CD8-positive, alpha-beta memory T cell (primary cell): ENCODE measurements at places on chromosomes 2 and 18. TPM values are rescaled to one million over a fixed set of nuclear protein-coding genes. Genes with fewer than 3 reads are reported as not detected.

- no peak for DNase-seq
- H3K4me1 ChIP-seq, result no peaks in the 10 kb centered on the region
- H3K27me3 ChIP-seq, result no peaks in the 10 kb centered on the region
- no peak overlapping the region for H3K4me3 ChIP-seq
Observed at GRCh38 chr2:77666251-77666980, 144.2 kb upstream of the LRRTM4 start.

DNA sequence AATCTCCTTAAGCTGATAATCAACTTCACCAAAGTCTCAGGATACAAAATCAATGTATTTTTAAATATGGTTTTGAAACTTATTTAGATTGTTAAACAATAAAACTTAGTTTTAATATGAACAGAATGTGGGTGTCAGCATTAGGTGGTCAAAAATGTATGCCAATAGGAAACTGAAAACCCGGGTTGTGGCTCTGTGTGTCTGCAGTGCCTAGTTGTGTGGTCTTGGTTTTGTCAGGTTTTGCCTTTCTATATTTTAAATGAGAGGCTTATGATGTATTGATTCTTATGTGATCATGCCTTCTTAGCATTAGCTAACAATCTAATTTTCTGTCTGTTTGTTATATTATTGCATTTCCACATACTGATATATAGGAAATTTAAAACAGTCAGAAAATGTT lies 227.8 kb downstream of the ZNF407 start:
- no peaks in the 10 kb centered on the region for H3K4me1 ChIP-seq
- no peak overlapping the region for H3K4me3 ChIP-seq
- no peak overlapping the region for H3K27ac ChIP-seq
- H3K27me3 ChIP-seq, result no peaks in the 10 kb centered on the region
- DNase-seq, result no peak
- no peaks in the 10 kb centered on the region for H3K36me3 ChIP-seq

GRCh38 chr2:182980115-182980514 lies 58.1 kb downstream of the NCKAP1 start:
- no peak overlapping the region for H3K27ac ChIP-seq
- no peaks in the 10 kb centered on the region for H3K36me3 ChIP-seq
- H3K27me3 ChIP-seq, result no peaks in the 10 kb centered on the region
- no peaks in the 10 kb centered on the region for H3K4me1 ChIP-seq
- DNase-seq, result peak; percentile 23

- no peaks in the 10 kb centered on the region for H3K27me3 ChIP-seq
- no peak overlapping the region for H3K27ac ChIP-seq
- no peak for DNase-seq
- H3K4me3 ChIP-seq, result no peak overlapping the region
- no peaks in the 10 kb centered on the region for H3K36me3 ChIP-seq
Observed at GRCh38 chr2:211941216-211941747, 597.3 kb downstream of the ERBB4 start.

DSG2 gene
- total RNA-seq, result 0.07 TPM

ATG4B gene
- 80.2 TPM for total RNA-seq

- no peaks in the 10 kb centered on the region for H3K4me1 ChIP-seq
- H3K27ac ChIP-seq, result no peak overlapping the region
- H3K4me3 ChIP-seq, result no peak overlapping the region
- H3K36me3 ChIP-seq, result no peaks in the 10 kb centered on the region
- DNase-seq, result no peak
- H3K27me3 ChIP-seq, result no peaks in the 10 kb centered on the region
Observed at GRCh38 chr2:55926246-55926645, 2.7 kb upstream of the EFEMP1 start.
